ENCODE measurements at places on chromosomes 1 and 21. TPM values are rescaled to one million over a fixed set of nuclear protein-coding genes. Genes with fewer than 3 reads are reported as not detected.

GRCh38 chr1:39139723-39140360, 64.7 kb upstream of the MACF1 start:
- H3K36me3 ChIP-seq, result no peaks in the 10 kb centered on the region
- H3K27me3 ChIP-seq, result no peaks in the 10 kb centered on the region
- no peak overlapping the region for H3K4me3 ChIP-seq
- H3K4me1 ChIP-seq, result no peaks in the 10 kb centered on the region
- DNase-seq, result no peak
- H3K27ac ChIP-seq, result no peak overlapping the region

DNA sequence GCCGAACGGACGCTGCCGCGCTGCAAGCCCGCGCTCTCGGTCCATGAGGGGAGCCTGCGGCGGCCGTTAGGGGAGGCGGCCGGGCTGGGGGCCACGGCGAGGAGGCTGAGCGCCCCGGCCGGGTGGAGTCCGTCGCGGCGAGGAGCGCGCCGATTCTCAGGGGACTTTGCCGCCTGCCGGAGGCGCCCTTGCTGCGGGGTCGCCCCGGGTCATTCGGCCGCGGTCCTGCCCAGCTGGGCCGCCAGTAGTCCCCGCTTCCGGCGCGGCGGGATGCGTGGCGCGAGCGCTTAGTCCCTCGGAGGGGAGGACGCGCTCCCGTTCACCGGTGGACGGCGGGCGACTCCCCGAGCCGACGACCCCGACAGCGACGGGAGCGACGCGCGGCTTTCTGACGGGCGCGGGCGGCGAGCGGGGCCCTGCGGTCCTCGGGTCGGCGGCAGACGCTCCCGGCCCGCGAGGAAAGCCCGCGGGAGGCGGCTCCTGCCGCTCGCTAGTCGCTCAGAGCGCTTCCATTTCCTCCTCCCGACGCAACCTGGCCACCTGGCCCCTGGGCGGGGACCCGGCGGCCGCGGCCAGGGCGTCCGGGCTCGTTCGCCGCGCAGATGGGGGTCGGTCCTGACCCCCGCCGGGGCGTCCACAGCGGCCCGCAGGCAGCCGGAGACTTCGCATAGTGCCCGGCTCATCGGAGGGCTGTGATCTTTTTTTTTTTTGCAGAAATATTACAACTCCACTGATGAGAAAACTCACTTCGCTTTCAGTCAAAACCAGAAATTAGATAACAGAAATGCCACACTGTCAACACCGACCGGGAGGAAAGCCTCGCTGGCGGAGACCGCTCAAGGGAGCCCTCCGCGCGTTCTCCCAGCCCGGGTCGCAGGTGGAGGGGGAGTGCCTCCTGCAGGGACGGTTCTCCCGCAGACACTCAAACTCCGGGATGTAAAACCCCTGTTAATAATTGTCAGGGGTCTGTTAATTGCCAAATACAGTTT, 641 bp upstream of the ZBTB21 start:
- peaks cover 9% of the 10 kb centered on the region for H3K36me3 ChIP-seq
- H3K4me1 ChIP-seq, result peaks cover 10% of the 10 kb centered on the region
- DNase-seq, result peak; percentile 13

GRCh38 chr21:41403966-41404365, 22.1 kb upstream of the MX1 start:
- peaks cover 90% of the 10 kb centered on the region for H3K36me3 ChIP-seq
- H3K4me1 ChIP-seq, result peaks cover 35% of the 10 kb centered on the region
- H3K27me3 ChIP-seq, result no peaks in the 10 kb centered on the region
- DNase-seq, result no peak
- H3K27ac ChIP-seq, result no peak overlapping the region

GRCh38 chr1:241985787-241986186, 13.1 kb downstream of the MAP1LC3C start:
- no peaks in the 10 kb centered on the region for H3K27me3 ChIP-seq
- H3K4me3 ChIP-seq, result no peak overlapping the region
- peak; percentile 2 for DNase-seq
- H3K36me3 ChIP-seq, result no peaks in the 10 kb centered on the region
- H3K4me1 ChIP-seq, result no peaks in the 10 kb centered on the region

DNA sequence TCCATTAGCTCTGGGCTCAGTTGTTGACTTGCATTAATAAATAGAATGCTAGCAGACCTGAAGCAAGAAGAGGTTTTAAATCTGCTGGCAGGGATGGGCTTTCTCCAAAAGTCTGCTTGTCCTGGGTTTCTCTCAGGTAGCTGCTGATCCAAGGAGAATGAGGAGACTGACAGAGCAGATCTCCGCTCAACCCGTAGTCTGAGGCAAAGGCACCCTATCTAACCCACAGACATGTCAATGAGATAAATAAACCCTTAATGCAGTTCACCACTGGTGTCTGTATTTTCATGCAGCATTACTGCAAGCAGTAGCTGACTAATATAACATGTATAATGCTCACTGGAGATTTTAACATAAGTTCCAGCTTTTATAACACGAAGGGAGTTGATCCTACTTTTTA, 44.1 kb upstream of the RGS21 start:
- DNase-seq, result no peak
- H3K27me3 ChIP-seq, result no peaks in the 10 kb centered on the region
- H3K4me1 ChIP-seq, result no peaks in the 10 kb centered on the region
- no peak overlapping the region for H3K4me3 ChIP-seq
- H3K27ac ChIP-seq, result no peak overlapping the region
- H3K36me3 ChIP-seq, result no peaks in the 10 kb centered on the region

DNA sequence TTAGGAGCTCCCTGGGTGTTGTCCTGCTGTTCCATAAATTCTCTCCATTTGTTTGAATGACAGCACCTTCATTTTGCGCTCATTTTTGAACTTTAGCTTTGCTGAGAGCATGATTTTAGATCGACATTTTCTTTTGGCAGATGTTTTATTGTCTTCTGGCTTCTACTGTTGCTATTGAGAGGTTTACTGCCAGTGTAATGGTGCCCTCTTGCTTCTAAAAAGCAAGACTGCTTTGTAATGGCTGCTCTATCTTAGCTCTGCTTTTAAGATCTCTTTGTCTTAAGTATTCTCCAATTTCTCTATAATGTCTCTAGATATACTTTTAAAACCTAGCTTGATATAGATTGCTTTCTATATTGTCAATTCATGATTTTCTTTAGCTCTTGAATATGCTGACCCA, 27.8 kb downstream of the THEM4 start:
- no peak overlapping the region for H3K27ac ChIP-seq
- H3K27me3 ChIP-seq, result no peaks in the 10 kb centered on the region
- no peaks in the 10 kb centered on the region for H3K4me1 ChIP-seq
- no peak for DNase-seq
- no peak overlapping the region for H3K4me3 ChIP-seq

DNA sequence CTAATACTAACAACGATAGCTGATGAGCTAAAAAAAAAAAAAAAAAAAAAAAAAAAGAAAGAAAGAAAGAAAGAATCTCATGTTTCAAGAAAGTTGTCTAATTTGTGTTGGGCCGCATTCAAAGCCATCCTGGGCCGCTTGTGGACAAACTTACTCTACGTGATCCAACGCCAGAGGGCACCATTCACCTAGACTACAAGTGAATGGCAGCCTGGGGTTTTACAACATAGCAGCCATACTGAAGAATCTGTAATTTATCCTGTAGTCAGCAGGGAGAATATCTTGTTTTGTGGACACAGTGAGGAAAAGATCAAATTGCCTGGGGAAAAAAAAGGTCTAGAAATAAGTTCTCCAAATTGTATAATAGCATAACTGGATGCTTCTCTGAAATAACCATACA, 47.0 kb downstream of the CYP2J2 start:
- no peak overlapping the region for H3K4me3 ChIP-seq
- no peak for DNase-seq
- no peaks in the 10 kb centered on the region for H3K4me1 ChIP-seq
- no peaks in the 10 kb centered on the region for H3K27me3 ChIP-seq
- H3K27ac ChIP-seq, result no peak overlapping the region

DNA sequence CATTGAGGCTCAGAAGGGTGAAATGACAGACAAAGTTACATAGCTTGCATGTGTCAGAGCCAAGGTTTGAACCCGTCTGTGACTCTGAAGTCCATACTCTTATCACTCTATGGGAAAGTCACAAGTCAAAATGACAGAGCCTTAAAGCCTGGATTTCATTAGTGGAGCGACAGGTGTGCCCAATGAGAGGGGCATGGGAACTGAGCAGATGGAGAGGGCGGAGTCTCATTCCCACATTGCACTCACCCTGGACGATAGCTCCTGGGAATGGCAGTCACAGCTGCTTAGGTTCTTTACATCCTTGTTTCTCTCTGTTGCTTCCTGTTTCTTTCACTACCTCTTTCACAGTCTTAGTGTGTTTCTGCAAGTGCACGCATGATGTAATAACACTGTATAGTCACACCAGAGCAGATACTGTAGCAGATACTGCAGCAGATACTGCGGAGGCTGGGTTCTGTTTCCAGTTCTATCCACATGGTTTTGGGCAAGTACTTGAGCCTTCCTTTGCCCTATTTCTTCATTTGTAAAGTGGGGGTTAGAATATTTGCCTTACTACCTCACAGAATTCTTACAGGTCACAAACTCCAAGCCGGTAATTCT, 127.2 kb downstream of the ZSCAN20 start:
- no peak overlapping the region for H3K4me3 ChIP-seq
- H3K36me3 ChIP-seq, result no peaks in the 10 kb centered on the region
- no peak overlapping the region for H3K27ac ChIP-seq
- peaks cover 6% of the 10 kb centered on the region for H3K27me3 ChIP-seq

DNA sequence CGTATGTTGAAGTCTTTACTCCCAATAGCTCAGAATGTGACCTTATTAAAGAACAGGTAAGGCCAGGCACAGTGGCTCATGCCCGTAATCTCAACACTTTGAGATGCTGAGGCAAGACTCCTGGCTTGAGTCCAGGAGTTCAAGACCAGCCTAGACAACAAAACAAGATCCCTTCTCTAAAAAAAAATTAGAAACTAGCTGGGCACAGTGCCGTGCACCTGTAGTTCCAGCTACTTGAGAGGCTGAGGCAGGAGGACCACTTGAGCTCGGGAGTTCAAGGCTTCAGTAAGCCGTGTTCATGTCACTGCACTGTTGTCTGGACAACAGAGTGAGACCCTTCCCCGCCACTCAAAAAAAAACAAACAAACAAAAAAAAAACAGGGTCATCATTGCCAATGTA, 171.3 kb downstream of the RERE start:
- H3K4me3 ChIP-seq, result no peak overlapping the region
- no peaks in the 10 kb centered on the region for H3K27me3 ChIP-seq
- no peak overlapping the region for H3K27ac ChIP-seq
- no peaks in the 10 kb centered on the region for H3K36me3 ChIP-seq
- DNase-seq, result no peak
- H3K4me1 ChIP-seq, result peaks cover 12% of the 10 kb centered on the region

DNA sequence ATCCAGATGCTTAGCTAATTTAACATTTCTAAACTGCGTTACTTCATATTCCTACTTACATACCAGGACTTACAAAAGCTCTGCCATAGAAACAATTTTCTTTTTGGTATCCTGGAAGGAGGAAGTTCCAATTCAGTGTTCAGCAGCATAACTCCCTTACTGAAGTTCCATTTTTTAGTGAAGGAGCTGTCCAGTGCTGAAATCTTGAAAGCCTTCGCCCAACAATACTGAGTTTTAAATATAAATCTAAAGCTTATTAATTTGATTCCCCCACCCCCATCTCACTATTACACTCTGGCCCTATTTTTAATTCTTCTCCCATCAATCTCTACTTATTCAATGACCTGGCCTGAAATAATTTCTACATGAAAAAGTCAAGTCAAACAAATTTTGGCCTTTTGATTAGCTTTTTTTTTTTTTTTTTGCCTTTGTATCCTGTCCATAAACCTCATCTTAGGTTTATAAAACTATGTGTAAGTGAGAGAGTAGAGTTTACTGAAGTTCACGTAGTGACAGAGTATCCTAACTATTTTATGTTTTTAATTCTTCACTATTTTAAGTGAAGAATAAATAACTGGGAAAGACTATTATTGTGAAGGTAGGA, 323.0 kb upstream of the PLD5 start:
- DNase-seq, result no peak
- no peaks in the 10 kb centered on the region for H3K4me1 ChIP-seq
- no peak overlapping the region for H3K27ac ChIP-seq

- DNase-seq, result no peak
- H3K36me3 ChIP-seq, result no peaks in the 10 kb centered on the region
- no peak overlapping the region for H3K4me3 ChIP-seq
- H3K4me1 ChIP-seq, result no peaks in the 10 kb centered on the region
- H3K27me3 ChIP-seq, result peaks cover 65% of the 10 kb centered on the region
- H3K27ac ChIP-seq, result no peak overlapping the region
Observed at GRCh38 chr1:6424000-6424565, 493 bp upstream of the ESPN start.

DNA sequence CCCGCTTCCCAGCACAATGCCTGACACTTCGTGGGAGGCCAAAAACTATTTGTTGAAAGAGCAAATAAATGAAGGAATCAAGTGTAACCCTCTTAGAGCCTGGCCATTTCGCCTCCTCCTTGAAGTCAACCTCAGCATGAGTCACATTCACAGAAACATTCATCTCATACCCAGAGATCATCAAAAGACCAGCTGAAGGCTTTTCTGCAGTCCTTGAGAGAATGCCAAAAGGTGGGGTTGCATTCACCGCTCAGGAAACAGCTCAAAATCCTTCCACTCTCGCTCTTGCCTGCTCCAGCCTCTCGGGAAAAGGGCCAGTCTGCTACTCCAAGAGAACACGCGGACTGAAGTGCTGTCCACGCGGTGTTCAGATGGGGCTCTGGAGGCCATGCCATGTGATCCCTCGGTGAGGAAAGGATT, 90.0 kb downstream of the VWA5B1 start:
- DNase-seq, result no peak
- H3K4me1 ChIP-seq, result no peaks in the 10 kb centered on the region
- H3K36me3 ChIP-seq, result no peaks in the 10 kb centered on the region
- no peak overlapping the region for H3K27ac ChIP-seq
- no peak overlapping the region for H3K4me3 ChIP-seq

- peaks cover 28% of the 10 kb centered on the region for H3K36me3 ChIP-seq
- peaks cover 15% of the 10 kb centered on the region for H3K4me1 ChIP-seq
- no peak for DNase-seq
- H3K27me3 ChIP-seq, result no peaks in the 10 kb centered on the region
Observed at GRCh38 chr21:43936247-43936967, 71.4 kb downstream of the AGPAT3 start.

DNA sequence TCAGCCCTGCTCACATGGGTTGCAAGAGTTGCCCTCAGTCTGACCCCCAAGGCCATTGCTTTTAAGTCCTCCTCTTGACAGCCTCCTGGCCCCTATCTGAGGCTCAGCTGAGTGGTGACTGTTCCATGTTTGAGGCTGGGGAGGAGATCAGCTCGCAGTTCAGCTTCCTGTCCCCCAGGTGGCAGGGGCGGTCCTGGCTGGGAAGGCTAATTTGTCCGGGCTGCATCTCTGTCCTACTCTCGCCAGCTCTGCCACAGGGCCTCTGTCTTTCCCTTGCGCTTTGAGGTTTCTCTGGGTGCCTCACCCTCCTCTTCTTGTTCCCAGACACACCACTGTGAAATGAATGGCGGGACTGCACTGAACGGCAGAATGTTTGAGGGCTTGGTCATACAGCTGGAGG, 157.3 kb downstream of the KCNJ6 start:
- H3K4me3 ChIP-seq, result no peak overlapping the region
- DNase-seq, result peak; percentile 35
- H3K27me3 ChIP-seq, result no peaks in the 10 kb centered on the region
- H3K4me1 ChIP-seq, result no peaks in the 10 kb centered on the region
- no peaks in the 10 kb centered on the region for H3K36me3 ChIP-seq

The GFI1 gene
- polyA plus RNA-seq, result not detected

The CELA3B gene
- not detected for polyA plus RNA-seq

The TBX19 gene
- polyA plus RNA-seq, result 0.65 TPM

The ZBTB17 gene
- 93.3 TPM for polyA plus RNA-seq

The ATP5IF1 gene
- 296 TPM for polyA plus RNA-seq

The REN gene
- not detected for polyA plus RNA-seq

The BATF3 gene
- polyA plus RNA-seq, result 15.1 TPM

The HNRNPCL1 gene
- not detected for polyA plus RNA-seq

The CD53 gene
- 523 TPM for polyA plus RNA-seq

The COL6A2 gene
- polyA plus RNA-seq, result not detected
